ENCODE measurements at places on chromosomes 16 and 17.

DNA sequence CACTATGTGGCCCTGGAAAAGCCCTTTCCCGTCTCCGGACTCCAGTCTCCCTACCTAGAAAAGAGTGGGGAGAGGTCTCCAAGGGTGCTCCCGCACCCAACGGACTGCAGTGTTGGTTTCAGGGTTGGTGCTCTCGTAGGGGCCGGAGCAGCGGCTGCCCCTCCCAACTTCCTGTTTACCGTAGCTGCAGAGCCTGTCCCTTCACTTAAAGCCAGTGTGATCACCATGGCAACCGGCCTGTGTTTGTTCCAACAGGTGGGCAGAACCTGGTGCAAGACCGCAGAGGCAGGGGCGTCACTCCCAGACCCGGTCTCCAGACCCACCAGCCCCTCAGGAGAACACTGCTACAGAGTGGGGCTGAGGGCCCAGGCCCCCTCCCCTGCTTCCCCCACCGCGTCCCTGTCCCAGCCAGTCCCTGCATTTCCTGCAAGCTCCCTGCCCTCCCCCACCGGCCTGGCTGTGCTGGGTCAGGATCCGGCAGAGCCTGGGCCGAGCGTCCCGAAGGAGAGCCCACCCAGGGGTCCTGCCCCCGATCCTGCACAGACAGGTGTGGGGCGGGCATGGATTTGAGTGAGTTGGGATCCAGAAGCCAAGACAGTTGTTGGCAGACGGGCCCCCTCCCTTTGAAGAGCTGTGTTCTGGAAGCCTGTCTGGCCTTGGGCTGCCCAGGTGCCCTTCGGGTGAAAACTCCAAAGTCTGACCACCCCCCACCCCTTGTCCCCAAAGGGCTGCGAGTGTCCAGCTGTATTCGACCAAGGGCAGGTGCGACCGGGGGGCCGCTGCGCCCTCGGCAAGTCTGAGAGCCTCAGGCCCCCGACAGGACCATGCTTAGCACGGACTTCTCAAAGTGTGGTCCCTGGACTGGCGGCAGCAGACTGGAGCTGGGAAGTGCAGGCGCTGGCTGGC, 1.5 kb upstream of the BAIAP3 start:
- DNase-seq, result peak; percentile 68

GRCh38 chr16:5791011-5791657, 693.5 kb upstream of the EEF2KMT start:
- no peak for DNase-seq

DNA sequence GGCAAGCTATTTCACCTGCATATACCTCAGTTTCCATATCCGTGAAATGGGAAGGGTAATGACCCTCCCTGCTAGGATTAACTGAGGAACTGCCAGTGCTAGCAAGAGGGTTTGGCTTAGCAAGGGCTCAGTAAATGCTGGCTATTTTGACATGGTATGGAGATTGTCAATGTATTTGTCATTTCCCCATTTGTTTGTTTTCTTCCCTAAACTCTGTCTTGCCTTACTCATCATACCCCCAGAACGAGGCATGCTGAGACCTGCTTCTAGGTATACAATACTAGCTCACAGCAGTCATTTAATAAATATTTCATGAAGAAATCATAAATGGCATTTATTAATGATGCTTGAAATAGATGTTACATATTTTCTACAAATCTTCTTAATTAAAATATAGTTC, 124.0 kb downstream of the DYNLRB2 start:
- DNase-seq, result no peak

- no peak for DNase-seq
Observed at GRCh38 chr16:50781043-50781442, 39.2 kb downstream of the CYLD start.

- DNase-seq, result no peak
Observed at GRCh38 chr17:41133880-41134735, 6.2 kb downstream of the KRTAP4-6 start.

GRCh38 chr17:75270218-75270965, 639 bp downstream of the MIF4GD start:
- DNase-seq, result peak; percentile 74

All from thyroid gland (tissue), 4 donors.